M059J (cell line): ENCODE measurements at places on chromosomes 16 and 17. TPM values are rescaled to one million over a fixed set of nuclear protein-coding genes. Genes with fewer than 3 reads are reported as not detected.
A peak's percentile ranks its signal among the peaks of the same experiment; 100 is the strongest.

DNA sequence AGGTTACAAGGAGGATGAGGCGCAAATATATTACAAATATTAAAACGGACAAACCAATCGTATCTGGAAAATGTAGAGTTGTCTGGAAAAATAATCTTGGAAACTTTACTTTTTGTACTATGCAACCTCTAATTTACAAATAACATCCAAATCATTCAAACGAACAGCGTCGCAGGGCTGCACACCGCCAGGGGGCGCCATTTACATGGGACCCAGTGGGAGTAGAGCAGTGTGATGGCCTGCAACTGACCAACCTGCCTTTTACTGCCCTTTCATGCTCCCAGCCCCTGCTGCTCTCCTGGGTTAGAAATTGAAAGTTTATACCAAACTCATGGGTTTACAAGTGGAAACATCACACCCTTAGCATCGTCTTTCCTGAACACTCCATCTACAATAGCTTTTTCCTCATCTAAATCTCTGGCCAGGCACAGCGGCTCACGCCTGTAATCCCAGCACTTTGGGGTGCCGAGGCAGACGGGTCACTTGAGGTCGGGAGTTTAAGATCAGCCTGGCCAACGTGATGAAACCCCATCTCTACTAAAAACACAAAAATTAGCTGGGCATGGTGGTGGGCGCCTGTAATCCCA lies 10.0 kb downstream of the PITPNC1 start:
- DNase-seq, result peak; percentile 64

TLCD2 gene
- 0.02 and 0.32 TPM in 2 replicates for total RNA-seq

GRCh38 chr16:66519482-66520373 lies 30.2 kb downstream of the TK2 start:
- no peak for DNase-seq

HS3ST3A1 gene
- total RNA-seq, result 1.8 and 3.6 TPM in 2 replicates

SMIM36 gene
- not detected in 2 replicates for total RNA-seq

DNA sequence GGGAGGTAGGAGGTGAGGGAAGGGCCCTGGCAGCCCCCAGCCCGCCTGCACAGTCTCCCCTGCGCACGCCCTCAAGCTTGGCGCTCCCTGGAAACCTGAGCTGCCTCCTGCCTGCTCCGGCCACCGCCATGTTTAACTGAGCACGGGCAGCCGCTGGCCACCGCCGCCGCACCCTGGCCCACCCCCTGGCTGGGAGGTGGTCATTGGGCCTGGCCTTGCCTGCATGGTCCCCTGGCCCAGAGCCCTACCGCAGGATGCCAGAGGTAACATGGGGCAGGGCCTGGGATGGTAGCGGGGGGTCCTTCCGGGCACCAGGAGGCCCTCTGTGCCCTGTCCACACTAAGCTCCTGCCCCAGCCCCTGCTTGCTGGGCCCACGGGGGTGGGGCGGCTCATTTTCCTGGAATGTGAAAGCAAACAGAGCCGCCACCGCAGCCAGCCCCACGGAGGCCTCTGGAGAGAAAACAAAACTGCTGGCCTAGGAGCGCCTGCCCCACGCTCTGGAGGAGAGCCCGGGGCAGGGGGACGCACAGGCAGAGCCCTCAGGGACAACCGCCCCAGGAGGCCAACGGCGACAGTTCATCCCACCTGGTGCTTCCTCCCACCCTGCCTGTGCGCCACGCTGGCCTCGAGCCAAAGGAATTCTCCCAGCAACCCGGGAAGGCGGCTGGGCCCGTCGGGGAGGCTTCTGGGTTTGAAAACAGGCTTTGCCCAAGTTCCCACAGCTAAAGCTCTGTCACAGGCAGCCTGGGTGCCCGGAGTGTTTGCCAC lies 8.9 kb downstream of the NHERF2 start:
- peak; percentile 95 for DNase-seq

GRCh38 chr17:15171167-15172047 lies 93.7 kb downstream of the PMP22 start:
- DNase-seq, result peak; percentile 55

DNA sequence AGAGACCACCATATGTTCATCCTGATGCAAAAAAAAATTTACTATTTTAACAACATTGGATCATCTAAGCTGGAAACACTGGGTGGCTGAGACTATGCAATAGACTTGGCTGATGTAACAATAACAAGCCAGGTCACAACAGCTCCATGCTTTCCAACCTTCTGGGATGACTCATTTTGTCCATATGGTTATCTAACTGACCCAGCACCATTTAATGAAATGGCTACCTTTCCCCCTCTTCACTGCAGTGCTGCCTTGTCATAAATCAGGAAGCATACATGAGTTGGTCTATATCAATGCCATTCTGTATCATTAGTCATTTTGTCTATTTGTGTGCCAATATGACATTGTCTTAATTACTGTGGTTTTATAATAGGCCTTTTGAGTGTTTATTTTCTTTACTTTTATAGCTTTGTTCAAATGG lies 217.6 kb upstream of the KCNJ16 start:
- DNase-seq, result peak; percentile 97

- DNase-seq, result peak; percentile 66
These were observed 883.3 kb downstream of the CDH11 start for GRCh38 chr16:64238571-64238970.

- peak; percentile 74 for DNase-seq
These were observed 8.6 kb downstream of the KRT10 start for GRCh38 chr17:40813804-40814203.

- peak; percentile 39 for DNase-seq
These were observed 43.8 kb downstream of the DNAJA2 start for GRCh38 chr16:46929378-46930332.

KIF18B gene
- total RNA-seq, result 4.9 and 10.6 TPM in 2 replicates

RETREG3 gene
- total RNA-seq, result 38.7 and 41.9 TPM in 2 replicates

GRCh38 chr17:7045492-7046126 lies 1.7 kb upstream of the SLC16A11 start:
- DNase-seq, result peak; percentile 70

DNA sequence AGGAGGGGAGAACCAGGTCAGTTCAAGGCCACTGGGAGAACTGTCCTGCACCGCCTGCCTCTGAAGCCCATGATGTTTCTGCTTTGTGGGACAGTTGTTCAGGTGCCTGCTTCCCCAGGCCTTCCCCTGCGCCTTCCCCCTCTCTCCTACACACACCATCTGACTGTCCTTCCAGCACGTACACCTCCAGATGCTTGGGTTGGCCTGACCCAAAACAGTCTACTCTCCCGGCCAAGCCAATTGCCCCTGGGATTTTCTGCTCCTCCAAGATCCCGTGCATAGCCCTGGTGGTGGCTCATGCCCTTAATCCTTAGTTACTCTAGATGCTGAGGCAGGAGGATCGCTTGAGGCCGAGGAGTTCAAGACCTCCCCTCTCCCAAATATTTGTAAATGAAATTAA lies 684 bp upstream of the RSAD1 start:
- no peak for DNase-seq

GRCh38 chr16:65809627-65810026 lies 556.9 kb upstream of the CDH5 start:
- no peak for DNase-seq

DNA sequence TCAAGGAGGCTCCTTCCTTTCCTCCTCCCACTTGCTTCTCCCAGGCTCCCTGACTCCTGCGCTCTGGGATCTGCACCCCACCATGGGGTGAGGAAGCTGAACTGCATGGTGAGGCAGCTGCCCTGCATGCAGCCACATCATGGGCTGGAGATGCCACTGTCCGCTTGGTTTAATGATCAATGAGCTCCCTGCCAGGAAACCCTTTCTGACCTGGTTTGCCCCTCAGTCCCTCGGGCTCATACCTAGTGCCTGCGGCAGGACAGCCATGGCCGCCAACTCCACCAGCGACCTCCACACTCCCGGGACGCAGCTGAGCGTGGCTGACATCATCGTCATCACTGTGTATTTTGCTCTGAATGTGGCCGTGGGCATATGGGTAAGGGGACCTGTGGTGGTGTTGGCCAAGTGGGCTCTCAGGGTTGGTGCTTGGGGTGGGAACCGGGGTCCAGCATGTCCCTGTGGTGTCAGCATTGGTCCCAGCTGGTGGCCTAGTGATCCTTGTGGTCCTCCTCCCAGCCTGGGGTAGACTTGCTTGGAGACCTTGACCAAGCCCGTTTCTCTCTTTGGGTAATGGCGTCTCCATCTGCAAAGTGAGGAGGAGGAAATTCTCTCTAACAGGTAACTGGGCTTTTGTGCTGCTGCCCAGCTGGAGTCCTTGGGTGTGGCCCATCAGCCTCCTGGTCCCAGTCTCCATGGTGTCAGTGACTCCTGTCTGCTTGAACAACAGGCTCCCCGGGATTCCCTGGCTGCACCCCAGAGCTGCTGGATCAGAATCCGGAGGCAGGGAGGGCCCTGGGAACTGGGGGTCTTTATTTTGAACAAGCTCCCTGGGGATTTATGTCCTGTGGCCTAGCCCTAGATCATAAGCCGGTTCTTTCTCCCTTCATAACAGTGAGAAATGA lies at the start of gene SLC5A10:
TSS of gene SLC5A10 (plus strand) at position 225 of the 902 bp plus-strand sequence. CDS start at position 266, 41 bp downstream.
- no peak for DNase-seq

GRCh38 chr16:72976438-72977064 lies 71.4 kb downstream of the ZFHX3 start:
- no peak for DNase-seq

NPB gene
- total RNA-seq, result 0.44 and 0.59 TPM in 2 replicates

- peak; percentile 51 for DNase-seq
These were observed 353.8 kb upstream of the HSBP1 start for GRCh38 chr16:83453977-83454376.

- DNase-seq, result no peak
These were observed 116.1 kb upstream of the IRX6 start for GRCh38 chr16:55207693-55208428.

DNA sequence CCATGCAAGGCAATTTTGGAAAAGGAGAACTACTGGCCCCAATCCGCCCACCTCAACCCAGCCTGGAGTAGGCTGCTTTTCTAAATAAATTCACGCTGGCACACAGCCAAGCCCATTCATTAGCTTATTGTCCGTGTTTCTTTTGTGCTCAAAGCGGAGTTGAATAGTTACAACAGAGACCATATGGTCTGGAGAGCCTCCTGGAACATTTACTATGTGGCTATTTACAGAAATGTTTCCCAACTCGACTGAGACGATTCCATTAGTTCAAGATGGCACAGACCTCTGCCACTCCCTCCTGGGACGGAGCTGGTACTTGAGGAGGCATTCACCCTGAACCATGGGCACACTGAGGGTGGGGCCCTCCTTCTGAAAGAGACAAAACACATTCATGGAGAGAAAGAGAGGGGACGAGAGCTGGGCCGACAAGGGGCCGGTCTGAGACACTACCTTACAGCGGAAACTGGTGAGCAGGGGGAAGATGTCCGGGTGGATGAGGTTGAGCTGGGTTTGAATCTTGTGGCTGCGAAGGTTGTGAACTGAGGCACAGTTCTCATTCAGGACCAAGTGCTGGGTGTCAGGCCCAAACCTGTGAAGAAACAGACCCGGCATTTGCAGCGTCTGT lies 15.7 kb downstream of the ELAC2 start:
- no peak for DNase-seq

- peak; percentile 32 for DNase-seq
These were observed 394.0 kb downstream of the KCNJ2 start for GRCh38 chr17:70563281-70563820.

TBC1D3K gene
- not detected in 2 replicates for total RNA-seq

DNA sequence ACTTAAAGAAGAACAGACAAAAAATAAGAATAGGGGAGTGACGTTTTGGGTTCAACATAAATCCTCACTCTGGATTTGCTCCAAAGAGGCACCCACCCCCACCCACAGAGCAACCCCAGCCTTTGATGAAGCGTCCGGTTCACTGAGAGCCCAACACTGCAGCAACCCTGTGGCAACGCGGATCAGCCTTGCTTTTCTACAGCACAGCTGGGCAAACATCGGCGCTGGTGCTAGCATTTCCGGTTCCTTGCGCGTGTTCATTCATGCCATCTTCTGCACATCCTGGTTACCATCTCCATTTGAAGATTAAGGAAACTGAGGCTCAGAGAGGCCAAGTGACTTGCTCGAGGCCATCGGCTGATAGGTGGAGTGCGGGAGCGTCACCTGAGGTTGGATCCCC lies 8.7 kb upstream of the GINS2 start:
- DNase-seq, result no peak

CCDC154 gene
- 0.05 TPM in 1 of 2 replicates, not detected in the other for total RNA-seq

HS3ST4 gene
- total RNA-seq, result not detected in 2 replicates

ST6GALNAC1 gene
- total RNA-seq, result not detected in 2 replicates

CDH5 gene
- total RNA-seq, result 0.05 TPM in 1 of 2 replicates, not detected in the other

FAM171A2 gene
- total RNA-seq, result 1.4 and 5.2 TPM in 2 replicates

PYY gene
- not detected in 2 replicates for total RNA-seq

DNA sequence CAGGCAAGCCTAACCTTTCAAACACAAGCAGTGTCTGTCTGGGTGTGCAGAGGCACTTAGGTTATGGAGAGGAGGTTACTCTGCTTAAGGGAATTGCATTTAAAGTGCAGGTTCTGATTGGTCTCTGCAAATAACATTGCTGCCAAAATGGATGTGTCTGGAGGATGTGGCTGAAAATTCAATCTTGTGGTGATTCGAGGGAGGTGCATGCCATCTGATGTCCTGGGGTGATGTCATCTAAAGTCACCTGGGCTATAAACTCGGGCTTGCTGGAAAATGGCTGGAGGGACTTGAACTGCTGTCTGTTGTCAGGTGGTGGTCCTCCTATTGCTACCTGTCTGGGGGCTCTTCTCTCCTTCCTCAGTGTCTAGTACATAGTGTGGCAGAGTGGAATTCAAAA lies 28.3 kb upstream of the GPR139 start:
- DNase-seq, result no peak

- peak; percentile 86 for DNase-seq
These were observed 206.7 kb downstream of the ZNF423 start for GRCh38 chr16:49649013-49649765.

DNA sequence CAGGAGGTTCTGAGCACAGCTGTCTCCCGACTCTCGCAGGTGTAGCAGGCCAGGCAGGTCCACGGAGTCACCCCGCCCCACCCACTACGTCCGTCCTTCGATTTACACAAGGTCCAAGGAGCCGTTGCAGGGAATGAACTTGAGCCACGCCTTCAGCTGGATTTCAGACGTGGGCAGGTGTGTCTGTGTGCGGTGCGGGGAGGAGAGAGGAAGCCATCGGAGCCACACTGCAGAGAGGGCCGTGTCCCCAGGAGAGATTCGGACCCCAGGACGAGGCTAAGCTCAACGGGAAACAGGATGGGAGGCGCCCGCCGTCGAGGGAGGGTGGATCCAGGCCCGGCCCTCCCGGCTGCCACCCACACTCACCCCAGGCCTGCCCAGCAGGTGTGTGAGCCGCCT lies 50.3 kb downstream of the RPH3AL start:
- no peak for DNase-seq

SOST gene
- total RNA-seq, result not detected in 2 replicates

GRCh38 chr17:82876149-82876548 lies 36.3 kb upstream of the ZNF750 start:
- DNase-seq, result no peak

- DNase-seq, result no peak
These were observed 2.3 kb downstream of the BEAN1 start for GRCh38 chr16:66429290-66429962.

- DNase-seq, result peak; percentile 92
These were observed 40.8 kb downstream of the CYB5B start for GRCh38 chr16:69465083-69465721.

GRCh38 chr16:83653785-83654184 lies 154.0 kb upstream of the HSBP1 start:
- peak; percentile 9 for DNase-seq

GRCh38 chr17:75060434-75061054 lies 13.5 kb downstream of the KCTD2 start:
- DNase-seq, result no peak

KRTAP4-3 gene
- total RNA-seq, result not detected in 2 replicates

- DNase-seq, result peak; percentile 50
These were observed 17.5 kb downstream of the ALOX15B start for GRCh38 chr17:8056232-8056975.

EEF2KMT gene
- 15.4 and 19.4 TPM in 2 replicates for total RNA-seq

KRT16 gene
- total RNA-seq, result 0.15 and 0.34 TPM in 2 replicates
